ENCODE measurements at places on chromosomes 7 and 10. TPM values are rescaled to one million over a fixed set of nuclear protein-coding genes. Genes with fewer than 3 reads are reported as not detected.

- no peak overlapping the region for H3K27ac ChIP-seq
- H3K27me3 ChIP-seq: peaks cover 5% of the 10 kb centered on the region
- H3K4me1 ChIP-seq: peaks cover 2% of the 10 kb centered on the region
- no peaks in the 10 kb centered on the region for H3K36me3 ChIP-seq
- H3K4me3 ChIP-seq: no peak overlapping the region
- no peak for DNase-seq
Measured at GRCh38 chr10:87841186-87841585, 22.1 kb downstream of the KLLN start.

DNA sequence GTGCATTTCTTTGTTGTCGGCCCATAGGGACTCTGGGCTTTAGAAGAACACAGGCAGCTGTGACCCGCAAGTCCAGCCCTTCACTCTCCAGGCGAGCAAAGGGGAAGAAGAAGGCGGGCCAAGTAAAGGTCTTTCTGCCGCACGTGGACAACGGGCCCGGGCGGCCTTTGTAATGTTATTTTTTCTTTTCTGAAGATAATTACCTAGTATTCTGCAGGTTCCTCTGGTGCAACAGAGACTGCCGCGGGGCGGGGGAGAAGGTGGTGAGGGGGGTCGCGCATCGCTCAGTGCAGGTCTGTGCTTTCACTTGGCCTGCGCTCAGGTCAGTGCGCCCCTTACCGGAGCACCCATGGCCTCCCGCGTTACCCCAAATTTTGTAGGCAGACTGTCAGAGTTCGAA, 7.1 kb upstream of the TBX20 start:
- no peak for DNase-seq
- H3K27me3 ChIP-seq: peaks cover 83% of the 10 kb centered on the region
- no peak overlapping the region for H3K27ac ChIP-seq
- H3K4me1 ChIP-seq: no peaks in the 10 kb centered on the region
- peaks cover 3% of the 10 kb centered on the region for H3K36me3 ChIP-seq

DNA sequence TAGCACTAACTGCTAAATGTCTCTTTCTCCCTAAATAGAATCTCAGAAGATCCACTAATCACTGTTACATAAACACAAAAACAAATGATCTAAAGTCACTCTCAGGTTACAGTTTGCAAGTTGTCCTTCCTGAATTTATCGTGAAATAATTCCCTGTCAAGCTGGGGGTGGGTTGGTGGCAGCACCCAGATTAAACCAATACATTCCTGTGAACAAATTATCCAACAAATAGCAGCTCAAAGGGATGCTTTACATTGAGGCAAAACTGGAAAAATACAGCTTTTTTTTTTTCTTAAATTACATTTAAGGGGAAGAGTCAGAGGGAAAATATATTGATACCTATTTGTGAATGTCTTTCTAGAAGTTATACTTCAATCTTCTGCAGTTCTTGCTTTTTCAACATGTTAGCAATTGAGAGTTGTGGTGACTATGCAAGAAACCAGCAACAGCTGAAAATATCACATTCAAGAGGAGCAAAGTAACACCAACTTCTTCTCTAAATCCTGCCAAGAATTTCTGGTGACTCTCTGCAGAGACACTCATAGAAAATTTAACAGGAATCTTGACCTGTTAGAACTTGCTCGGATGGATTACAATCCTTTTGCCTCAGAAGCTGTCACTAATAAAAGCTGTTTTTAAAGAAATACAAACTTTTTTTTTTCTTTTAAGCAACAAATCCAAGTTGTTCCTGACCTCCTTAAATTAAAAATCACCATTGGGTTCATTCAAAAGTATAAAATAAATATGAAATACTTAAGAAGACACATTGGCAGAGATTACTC, 18.9 kb downstream of the LMOD2 start:
- peaks cover 2% of the 10 kb centered on the region for H3K4me1 ChIP-seq
- no peak overlapping the region for H3K4me3 ChIP-seq
- H3K36me3 ChIP-seq: no peaks in the 10 kb centered on the region
- no peaks in the 10 kb centered on the region for H3K27me3 ChIP-seq

- no peaks in the 10 kb centered on the region for H3K4me1 ChIP-seq
- no peak overlapping the region for H3K27ac ChIP-seq
- no peak for DNase-seq
- H3K36me3 ChIP-seq: peaks cover 5% of the 10 kb centered on the region
Measured at GRCh38 chr7:157220916-157221569, 82.3 kb downstream of the UBE3C start.

DNA sequence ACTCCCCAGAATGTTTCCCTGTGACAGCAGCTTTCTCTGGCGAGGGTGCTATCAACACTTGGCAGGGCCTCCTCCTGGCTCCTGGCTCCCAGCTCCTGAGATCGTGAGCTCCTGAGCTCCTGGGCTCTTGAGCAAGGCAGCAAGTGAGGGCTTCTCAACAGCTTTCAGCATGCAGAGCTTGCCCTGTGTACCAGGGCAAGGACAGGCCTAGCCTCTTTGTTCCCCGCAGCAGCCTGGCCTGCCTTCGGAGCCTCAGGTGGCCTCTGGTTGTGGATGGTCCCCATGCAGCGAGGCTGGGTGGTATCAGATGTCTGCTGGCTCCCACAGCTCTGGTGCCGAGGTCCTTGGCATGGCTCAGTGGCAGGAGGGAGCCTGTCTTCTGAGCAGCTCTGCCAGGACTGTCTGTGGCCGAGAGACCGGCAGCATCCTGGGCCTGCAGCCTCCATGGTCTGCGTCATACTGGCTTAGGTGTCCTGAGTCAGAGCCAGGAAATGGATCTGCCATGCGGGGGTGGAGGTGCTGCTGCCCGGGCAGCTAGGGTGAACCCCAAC, 44.2 kb downstream of the ZMIZ1 start:
- no peak overlapping the region for H3K4me3 ChIP-seq
- no peak for DNase-seq
- H3K36me3 ChIP-seq: no peaks in the 10 kb centered on the region
- H3K4me1 ChIP-seq: peaks cover 59% of the 10 kb centered on the region
- H3K27ac ChIP-seq: peak overlapping the region; percentile 89

RSPH10B2 gene
- total RNA-seq: not detected

GRCh38 chr10:16472828-16473227, 36.0 kb downstream of the PTER start:
- DNase-seq: no peak
- no peak overlapping the region for H3K4me3 ChIP-seq
- peaks cover 6% of the 10 kb centered on the region for H3K36me3 ChIP-seq
- no peak overlapping the region for H3K27ac ChIP-seq
- peaks cover 5% of the 10 kb centered on the region for H3K4me1 ChIP-seq
